CD14-positive monocyte (primary cell): ENCODE measurements at places on chromosomes 5 and 9. TPM values are rescaled to one million over a fixed set of nuclear protein-coding genes. Genes with fewer than 3 reads are reported as not detected.

- DNase-seq: no peak
Measured at GRCh38 chr9:127931092-127931881, 710 bp upstream of the PIP5KL1 start.

GRCh38 chr5:179794171-179794570 lies 385 bp downstream of the LTC4S start:
- no peak for DNase-seq

The SLC6A3 gene
- not detected for polyA plus RNA-seq

DNA sequence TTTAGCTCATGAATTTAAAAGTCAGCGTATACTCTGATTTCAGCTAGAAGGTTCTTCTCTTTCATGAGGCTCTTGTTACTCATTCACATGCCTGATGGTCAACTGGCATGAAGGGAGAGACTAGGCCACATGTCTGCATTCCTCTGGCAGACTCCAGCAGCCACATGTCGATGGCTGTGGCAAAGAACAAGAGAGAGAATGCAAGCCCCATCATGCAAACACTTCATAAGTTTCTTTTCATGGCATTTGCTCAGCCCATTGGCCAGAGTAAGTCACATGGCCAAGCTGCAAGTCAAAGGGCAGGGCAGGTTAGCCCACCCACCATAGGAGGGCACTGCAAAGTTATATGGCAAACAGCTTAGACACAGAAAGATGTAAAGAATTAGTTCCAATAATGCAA lies 5.4 kb downstream of the KCNV2 start:
- DNase-seq: no peak

The GARIN3 gene
- polyA plus RNA-seq: not detected in 2 replicates

GRCh38 chr5:17241635-17242034 lies 24.2 kb downstream of the BASP1 start:
- no peak for DNase-seq

- no peak for DNase-seq
Measured at GRCh38 chr9:111798786-111799185, 4.0 kb upstream of the SHOC1 start.

GRCh38 chr9:111805830-111806241 lies 11.1 kb upstream of the SHOC1 start:
- no peak for DNase-seq
